ENCODE measurements at places on chromosomes 7 and 10.
A peak's percentile ranks its signal among the peaks of the same experiment; 100 is the strongest.

GRCh38 chr7:69747144-69747543, 148.9 kb downstream of the AUTS2 start:
- no peak for DNase-seq

DNA sequence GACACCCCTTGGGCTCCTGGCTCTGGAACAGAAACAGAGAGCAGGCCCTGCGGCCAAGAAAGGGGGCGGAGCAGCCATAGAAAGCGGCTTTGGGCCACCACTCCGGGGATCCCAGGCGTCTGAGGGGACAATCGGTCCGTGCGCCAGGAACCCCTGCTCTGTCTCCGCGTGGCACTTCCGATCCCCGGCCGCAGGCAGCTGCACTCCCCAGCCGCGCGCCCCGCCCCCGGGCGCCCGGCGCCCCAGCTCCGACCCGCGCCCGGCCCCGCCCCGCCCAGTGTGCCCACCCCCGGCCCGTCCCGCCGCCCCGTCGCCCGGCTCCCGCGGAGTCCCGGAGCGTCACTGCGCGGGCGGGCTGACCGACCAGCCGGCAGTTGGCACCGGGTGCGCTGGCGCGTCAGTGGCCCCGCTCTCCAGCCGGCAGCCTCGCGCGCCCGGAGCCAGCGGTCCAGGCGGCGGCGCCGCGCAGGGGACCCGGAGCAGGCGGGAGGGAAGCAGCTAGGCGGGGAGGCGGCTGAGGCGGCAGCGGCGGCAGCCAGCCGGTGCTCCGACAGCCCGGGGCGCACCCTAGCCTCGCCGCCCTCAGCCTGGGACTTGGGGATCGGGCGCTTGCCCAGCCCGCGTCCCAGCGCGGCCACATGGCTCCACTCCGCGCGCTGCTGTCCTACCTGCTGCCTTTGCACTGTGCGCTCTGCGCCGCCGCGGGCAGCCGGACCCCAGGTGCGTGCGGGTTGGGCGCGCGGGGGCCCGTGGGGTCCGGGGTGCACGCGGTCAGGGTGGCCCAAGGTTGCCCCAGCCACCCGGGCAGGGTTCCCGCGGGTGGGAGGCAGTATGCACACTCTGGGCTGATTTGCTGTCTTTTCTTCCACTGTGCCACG, at the start of gene ADAMTS14:
TSS of gene ADAMTS14 (plus strand) at position 342 of the 878 bp plus-strand sequence. CDS start at position 639, 297 bp downstream.
- peak; percentile 54 for DNase-seq

GRCh38 chr7:45073031-45073785, 15.6 kb downstream of the NACAD start:
- DNase-seq = no peak

GRCh38 chr10:84825330-84825729, 496.9 kb downstream of the CCSER2 start:
- peak; percentile 82 for DNase-seq

DNA sequence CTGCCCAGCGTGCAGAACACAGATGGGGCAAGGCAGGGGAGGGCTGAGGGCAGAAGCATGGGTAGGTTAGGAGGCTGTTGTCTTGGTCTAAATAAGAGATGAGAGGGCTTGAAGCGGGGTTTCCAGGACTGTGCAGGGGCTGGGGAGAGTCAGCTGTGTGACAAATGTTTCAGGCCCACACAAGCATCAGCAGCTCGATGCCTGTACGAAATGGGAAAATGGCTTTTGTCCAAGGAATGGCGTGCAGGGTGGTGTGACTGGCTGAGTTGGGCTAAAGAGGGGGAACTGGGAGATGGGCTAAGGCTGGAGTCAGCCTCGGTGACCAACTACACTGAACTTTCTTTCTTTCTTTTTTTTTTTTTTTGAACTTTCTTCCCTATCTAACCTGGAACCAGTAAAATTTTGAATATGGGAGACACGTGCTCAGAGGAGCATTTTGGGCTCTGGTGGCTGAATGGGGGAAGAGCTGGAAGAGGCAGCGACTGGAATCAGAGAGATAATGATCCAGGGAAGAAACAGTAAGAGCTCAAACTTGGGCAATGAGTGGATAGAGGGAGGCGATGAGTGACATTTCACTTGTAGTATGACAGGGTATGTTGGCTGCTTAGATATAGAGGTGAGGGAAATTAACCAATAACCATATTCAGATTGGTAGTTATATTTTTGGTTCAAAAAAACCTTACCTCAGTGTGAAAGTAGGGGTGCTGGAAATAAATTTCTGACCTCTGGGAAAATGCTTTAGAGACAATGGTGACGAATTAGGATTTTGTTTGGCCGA, 10.2 kb upstream of the EPHA1 start:
- DNase-seq = no peak

DNA sequence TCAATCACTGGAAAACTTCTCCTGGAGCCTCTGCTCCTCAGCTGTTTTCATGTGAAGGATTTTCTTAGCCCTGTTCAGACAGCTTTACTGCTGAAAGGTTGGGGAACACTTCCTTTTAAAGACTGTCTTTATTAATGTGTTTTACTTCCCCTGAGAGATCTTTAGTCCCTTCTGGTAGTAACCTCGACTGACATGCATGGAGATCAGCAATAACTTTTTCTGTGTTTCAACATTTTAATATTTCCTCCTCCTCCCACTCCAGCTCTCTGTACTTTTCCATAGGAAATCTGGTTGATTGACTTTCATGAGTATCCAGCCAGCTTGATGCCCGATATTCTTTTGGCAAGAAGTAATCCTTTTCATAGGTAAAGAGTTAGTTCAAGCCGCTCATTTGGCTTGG, 62.7 kb upstream of the STRIP2 start:
- no peak for DNase-seq

DNA sequence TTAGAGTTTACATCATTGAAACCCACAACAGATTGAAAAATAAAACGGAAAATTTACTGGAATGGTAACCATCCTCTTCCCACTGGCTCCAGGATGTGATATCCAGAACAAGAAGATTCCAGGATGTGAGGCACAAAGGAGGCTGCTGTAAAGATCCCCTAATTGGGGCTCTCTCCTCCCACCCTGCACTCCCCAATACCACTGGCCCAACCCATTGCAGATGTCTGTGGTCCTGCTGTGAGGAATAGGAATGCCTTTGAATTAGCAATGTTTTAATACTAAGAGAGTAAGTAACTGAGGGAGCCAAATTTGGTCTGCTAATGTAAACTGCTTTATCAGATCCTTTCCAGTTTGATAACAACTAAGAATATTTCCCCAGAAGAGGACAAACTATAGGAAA, 225.9 kb upstream of the INHBA start:
- DNase-seq = no peak

GRCh38 chr10:117476716-117477115, 65.8 kb upstream of the EMX2 start:
- DNase-seq = no peak

- DNase-seq = no peak
Observed at GRCh38 chr10:124092860-124093773, at the start of gene CHST15. TSS of gene CHST15 (minus strand) at chr10:124093598. CDS start at chr10:124046212, 47,386 bp downstream.

Data from NCI-H82 (cell line).